ENCODE measurements at places on chromosomes 4 and X. TPM values are rescaled to one million over a fixed set of nuclear protein-coding genes. Genes with fewer than 3 reads are reported as not detected.

DNA sequence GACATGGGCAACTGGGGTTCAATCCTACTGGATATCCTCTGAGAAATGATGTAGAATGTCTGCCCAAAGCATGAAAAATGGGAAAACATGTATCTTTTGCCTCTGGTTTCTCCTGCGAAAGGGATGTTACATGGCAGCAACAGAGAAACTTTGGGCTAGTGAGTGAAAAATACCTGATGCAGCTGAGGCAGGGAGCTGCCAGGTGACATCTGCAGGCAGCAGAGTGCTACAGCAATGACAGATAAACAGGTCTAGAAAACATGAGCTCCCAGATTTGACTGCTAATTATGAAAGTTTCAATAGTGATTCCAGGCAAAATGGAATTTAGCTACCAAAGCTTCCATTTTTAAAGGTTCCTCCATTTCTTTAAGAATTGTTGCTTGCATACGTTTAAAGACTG, 4.8 kb upstream of the CXCL1 start:
- DNase-seq = no peak

- DNase-seq = no peak
Observed at GRCh38 chr4:187883836-187884475, 111.6 kb upstream of the ZFP42 start.

GRCh38 chrX:155143959-155144548, 72.2 kb upstream of the VBP1 start:
- DNase-seq = no peak

DNA sequence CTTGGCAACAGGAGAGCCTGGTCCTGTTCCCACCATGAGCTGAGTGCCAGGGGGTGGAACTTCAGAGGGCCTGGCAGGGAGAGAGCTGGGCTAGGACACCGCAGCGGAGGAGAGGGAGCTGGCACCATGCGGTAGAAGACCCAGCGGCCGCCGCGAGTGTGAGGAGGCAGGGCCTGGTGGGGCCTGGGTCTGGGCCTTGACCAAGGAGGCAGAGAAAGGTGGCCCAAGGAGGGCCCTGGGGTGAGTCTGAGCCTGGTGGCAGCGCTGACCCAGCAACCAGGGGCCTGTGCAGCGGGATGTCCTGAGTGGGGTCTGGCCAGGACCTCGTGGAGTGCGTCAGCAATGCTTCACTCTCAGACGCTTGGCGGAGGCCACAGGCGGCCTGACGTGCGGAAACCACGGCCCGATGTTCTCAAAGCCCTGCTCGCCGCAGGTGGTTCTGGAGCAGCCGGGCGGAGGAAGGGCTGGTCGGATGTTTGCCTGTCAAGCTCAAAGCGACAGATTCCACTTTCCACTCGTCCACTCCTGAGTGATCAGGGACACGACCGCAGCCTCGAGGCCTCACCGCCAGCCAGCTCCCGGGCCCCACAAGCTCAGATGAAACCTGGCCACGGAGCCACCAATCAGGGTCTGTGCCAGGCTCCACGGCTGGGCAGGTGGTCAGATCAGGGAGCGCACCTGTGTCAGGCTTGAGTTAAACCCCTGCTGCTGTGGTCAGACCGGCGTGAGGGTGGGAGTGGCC, 20.8 kb downstream of the ATP5ME start:
- no peak for DNase-seq

DNA sequence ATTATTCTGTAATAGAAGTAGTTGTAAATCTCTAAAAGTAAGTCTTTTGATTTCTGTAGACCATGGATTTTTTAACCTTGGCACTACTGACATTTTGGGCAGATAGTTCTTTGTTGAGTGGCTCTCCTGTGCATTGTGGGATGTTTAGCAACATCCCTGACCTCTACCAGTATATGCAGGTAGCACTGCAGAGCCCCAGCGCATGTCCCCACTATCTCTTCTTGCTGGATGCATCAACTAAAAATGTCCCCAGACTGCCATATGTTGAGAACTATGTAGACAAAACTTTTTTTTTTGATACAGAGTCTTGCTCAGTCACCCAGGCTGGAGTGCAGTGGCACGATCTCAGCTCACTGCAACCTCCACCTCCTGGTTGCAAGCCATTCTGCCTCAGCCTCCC, 4.8 kb downstream of the UBE2K start:
- DNase-seq = no peak

GRCh38 chr4:100828986-100829685, 311.3 kb upstream of the EMCN start:
- no peak for DNase-seq

DNA sequence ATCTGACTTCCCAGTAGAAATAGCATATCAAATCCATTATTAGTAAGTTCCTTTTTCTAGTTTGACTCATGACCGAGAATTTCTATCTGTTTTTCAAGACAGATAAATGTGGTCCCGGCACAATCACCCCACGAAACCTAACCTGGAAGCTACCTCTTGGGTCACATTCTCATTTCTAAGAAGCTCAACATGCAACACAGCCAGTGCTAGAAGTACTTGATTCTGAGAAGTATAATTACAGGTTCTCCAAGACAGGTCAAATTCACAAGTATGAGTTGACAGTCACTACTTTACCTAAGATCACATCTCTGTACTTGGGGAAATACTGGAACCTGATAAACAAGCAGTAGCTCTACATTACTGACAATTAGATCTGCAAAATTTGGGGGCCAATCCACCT, 54.0 kb upstream of the PLAC1 start:
- peak; percentile 4 for DNase-seq

DNA sequence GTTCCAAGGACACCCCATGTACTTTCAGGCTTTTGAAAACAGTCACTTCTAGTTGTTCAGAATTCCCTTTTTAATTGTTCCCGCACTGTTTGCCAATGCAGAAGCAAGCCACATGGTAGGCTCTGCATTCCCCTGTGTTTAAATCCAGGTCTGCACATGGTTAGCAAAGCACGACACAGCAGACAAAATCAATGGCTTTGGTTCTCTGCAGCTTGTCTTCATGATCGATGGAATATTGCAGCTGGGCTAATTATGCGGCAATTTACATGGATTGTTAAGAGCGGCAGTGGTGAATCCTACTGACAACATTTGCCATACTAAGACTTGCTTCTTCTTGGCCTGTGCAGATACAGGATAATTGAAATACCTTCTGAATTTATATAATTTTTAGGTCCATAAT, 20.6 kb upstream of the INPP4B start:
- no peak for DNase-seq

- no peak for DNase-seq
Observed at GRCh38 chrX:122219226-122219625, 964.9 kb upstream of the GRIA3 start.

Gene VSIG4
- total RNA-seq = not detected

Gene HELT
- total RNA-seq = not detected

Gene SSX4B
- total RNA-seq = not detected

Gene DSPP
- not detected for total RNA-seq

Gene HSFX2
- total RNA-seq = not detected

Gene PTTG2
- not detected for total RNA-seq

Gene CTAG1A
- total RNA-seq = not detected

Gene GABRE
- not detected for total RNA-seq

Measured in activated naive CD4-positive, alpha-beta T cell treated with anti-CD3 and anti-CD28 coated beads for 36 hours (primary cell).